ENCODE measurements at places on chromosomes 1 and 21.
A peak's percentile ranks its signal among the peaks of the same experiment; 100 is the strongest.

DNA sequence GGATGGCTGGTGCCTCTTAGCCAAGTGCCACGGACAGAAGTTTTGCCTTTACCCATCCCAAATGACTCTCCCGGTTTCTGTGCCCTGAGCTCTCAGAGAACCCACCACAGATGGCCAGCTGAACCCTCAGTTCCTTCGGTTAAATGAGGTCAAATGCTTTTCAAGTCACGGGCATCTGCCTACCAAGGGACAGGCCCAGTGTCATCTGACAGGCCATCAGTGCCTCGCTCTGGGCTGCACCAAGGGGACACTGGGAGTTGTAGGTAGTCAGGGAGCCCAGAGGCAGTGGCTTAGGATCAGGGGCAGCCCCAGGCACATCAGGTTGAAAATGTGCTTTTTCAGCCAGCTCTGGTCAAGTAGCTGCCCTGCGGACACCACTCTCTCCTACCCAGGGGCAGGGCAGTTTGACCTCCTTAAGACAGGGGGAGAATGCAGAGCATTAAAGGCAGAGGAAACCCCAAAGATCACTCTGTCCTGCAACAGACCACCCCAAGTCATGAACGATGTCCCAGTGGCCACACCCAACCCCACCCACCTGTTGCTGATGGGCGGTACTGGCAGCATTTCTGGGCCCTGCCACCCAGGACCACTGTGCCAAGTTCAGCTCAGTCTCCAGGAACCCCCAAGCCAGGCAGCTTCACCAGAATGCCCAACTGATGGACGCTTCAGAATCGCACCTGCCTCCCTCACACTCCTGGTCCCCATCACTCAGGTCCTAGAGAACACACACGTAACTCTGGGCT lies 60.7 kb downstream of the CASZ1 start:
- no peak for DNase-seq

DNA sequence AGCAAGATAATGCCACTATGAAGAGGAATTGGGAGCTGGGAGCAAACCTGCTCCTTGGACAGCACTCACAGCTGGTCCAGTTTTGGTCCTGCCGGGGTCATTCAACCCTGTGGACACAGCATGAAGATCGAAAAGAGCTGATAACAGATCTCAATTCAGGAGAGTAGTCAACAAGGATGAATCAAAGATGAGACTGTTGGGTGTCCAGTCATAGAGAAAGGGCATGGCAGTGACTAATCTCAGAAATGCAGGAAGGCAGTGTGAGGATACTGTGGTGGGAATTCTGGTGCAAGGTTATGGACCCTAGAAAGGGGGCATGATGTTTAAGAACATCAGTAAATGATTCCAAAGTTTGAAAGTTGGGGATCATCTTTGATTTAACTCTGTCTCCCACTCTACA lies 261.4 kb upstream of the ZP4 start:
- no peak for DNase-seq

DNA sequence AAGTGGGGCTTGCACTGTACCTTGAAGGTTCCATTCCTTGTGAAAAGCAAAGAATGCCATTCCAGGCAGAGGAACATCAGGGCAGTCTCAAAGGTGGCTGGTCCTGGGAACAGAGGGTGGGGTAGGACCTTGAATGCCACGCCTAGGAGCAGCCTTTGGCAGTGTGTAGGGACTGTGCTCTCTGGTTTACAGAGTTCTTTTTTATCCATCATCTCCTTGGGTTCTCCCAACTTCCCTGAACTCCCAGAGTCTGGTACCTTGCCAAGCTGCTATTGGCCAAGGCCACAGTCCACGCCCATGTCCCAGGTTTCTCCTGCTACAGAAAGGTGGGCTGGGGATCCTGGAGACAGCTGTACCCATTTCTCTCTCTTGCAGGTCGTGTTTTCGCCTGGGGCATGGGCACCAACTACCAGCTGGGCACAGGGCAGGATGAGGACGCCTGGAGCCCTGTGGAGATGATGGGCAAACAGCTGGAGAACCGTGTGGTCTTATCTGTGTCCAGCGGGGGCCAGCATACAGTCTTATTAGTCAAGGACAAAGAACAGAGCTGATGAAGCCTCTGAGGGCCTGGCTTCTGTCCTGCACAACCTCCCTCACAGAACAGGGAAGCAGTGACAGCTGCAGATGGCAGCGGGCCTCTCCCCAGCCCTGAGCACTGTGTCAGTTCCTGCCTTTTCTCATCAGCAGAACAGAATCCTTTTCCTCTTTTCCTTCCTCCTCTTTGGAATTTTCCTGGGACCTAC lies 15.3 kb upstream of the TRNAU1AP start:
- no peak for DNase-seq

DNA sequence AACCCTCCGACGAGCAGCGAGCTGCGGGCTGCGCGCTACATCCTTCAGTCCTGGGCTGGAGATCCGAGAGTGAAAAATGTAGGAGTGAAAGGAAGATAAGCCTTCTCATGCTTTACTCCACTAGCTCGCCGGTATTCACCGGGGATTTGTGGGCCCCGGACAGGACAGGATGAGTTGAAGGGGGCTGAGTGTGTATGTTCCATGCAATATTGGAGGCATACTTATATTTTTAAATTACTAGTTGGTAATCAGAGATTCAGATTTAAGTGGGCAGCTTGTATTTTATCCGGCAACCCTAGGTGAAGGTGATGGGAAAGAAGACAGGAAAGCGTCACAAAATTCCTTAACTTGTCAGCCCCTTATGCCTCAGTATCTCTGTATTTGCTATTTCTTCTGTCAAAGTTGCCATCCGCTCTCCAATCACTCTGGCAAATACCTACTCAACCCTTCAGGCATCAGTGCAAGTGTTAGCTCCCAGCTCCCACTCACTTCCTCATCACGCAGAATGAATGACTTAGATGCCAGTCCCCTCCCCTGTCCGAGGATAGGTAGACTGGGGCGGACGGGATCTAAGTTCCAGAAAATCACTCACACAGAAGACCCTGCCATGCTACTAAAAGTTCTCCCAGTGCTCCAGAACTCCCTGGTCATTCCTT lies 503 bp upstream of the PIGM start:
- DNase-seq, result no peak

GRCh38 chr1:37811027-37811655 lies 3.1 kb upstream of the YRDC start:
- DNase-seq, result peak; percentile 39

DNA sequence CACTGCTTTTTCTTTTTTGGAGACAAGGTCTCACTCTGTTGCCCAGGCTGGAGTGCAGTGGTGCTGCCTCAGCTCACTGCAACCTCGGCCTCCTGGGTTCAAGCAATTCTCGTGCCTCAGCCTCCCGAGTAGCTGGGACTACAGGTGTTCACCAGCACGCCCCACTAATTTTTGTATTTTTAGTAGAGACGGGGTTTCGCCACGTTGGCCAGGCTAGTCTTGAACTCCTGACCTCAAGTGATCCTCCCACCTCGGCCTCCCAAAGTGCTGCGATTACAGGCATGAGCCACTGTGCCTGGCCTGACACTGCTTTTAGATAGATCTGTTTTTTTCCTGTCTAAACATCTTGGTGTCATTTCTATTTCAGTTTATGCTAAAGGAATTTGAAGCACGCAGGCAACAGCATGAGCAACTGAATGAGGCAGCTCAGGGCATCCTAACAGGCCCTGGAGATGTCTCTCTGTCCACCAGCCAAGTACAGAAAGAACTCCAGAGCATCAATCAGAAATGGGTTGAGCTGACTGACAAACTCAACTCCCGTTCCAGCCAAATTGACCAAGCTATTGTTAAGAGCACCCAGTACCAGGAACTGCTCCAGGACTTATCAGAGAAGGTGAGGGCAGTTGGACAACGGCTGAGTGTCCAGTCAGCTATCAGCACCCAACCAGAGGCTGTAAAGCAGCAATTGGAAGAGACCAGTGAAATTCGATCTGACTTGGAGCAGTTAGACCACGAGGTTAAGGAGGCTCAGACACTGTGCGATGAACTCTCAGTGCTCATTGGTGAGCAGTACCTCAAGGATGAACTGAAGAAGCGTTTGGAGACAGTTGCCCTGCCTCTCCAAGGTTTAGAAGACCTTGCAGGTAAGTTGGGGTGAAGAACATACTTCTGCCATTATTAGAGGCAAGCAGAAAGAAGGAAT lies 106.1 kb upstream of the BMP8A start:
- DNase-seq, result no peak
